A549 treated with DMSO at 1 μM for 4 hours (cell line): ENCODE measurements at places on chromosomes 11 and 22. TPM values are rescaled to one million over a fixed set of nuclear protein-coding genes. Genes with fewer than 3 reads are reported as not detected.

The TMA7B gene
- total RNA-seq = not detected in 5 replicates

The TBX10 gene
- total RNA-seq = not detected in 5 replicates

The MEI1 gene
- not detected in 5 replicates for total RNA-seq

The CRYBB3 gene
- total RNA-seq = not detected in 5 replicates

The ANKK1 gene
- 0.07 TPM in 2 of 5 replicates, not detected in the others for total RNA-seq
